NCI-H1436 (cell line): ENCODE measurements at places on chromosomes 4 and X.

GRCh38 chr4:78369679-78370078 is 181.9 kb upstream of the ANXA3 start:
- no peak for DNase-seq

- no peak for DNase-seq
Measured at GRCh38 chr4:11470438-11471045, 41.8 kb upstream of the HS3ST1 start.

DNA sequence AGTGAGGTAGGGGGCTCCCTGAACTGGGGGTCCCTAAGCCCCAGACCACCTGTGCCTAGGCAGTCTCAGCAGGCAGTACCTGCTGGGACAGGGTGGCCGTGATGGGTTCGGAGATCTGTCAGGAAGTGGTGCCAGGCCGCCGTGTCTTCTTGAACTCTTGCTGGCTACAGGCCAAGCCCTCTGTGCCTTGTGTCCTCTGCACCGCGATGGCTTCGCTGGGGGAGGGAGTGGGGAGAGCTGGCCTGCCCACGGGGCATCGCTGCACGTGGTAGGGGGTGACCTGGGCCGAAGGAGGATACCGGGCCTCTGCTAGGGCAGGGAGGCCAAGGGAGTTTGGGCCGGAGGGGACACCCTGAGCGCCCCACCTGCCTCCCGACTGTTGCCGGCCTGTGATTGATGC is 96.7 kb upstream of the NKX1-1 start:
- no peak for DNase-seq

- no peak for DNase-seq
Measured at GRCh38 chr4:75848891-75849290, 53.4 kb downstream of the PPEF2 start.

DNA sequence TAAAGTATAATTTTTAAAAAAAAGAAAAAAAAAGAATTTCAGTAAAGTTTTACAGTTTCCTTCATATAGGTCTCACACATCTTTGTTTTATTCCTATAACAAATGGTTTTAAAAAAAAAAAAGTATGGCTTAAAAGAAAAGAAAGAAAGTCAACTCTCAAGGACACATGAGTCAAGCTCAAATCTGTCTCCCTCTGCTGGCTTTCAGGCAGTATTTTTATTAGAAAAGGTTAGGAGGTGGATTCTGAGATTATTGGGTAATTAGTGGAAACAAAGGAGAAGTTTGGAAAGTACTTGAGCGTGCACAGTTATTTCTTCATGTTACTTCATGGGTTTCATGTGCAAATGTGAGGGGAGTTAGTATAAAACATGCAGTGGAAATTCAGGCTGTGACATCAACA is 36.6 kb upstream of the BTC start:
- no peak for DNase-seq

DNA sequence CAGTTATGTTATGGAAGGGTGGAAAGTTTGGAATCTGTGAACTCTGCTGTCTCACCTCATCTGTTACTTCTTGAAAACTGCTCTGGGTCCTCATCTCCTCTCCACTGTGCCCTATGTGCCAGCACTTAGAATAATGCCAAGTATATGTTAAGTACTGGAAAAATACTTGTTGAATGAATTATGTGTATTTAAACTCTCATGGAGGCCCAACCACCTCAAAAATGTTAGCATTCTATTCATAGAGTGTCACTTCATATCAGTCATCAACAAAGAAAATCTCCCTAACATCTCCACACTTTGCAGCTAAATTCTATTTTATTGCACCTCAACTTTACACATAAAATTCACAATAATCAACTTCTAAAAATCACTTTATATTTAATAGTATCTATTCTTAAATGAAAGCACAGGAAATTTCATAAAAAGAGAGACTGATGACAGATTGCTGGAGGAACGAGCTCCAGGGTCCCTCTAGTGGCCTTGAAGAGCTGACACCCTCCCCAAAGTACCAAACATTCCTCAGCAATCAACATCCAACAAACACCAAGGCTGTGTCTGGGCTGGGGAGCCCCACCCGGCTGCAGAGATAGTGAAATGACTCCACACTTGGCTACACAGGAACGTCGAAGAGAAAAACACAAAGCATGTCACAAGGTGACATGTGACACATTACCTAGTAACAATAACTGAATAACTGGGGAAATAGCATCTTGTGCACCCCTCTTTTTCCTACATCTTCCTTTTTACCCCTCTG is 45.8 kb downstream of the SLC39A8 start:
- DNase-seq, result no peak

GRCh38 chr4:102640669-102641068 is 120.1 kb downstream of the MANBA start:
- no peak for DNase-seq

GRCh38 chrX:129659141-129659540 is 4.4 kb upstream of the APLN start:
- DNase-seq, result no peak

- DNase-seq, result no peak
Measured at GRCh38 chrX:120428309-120428708, 40.8 kb downstream of the LAMP2 start.

DNA sequence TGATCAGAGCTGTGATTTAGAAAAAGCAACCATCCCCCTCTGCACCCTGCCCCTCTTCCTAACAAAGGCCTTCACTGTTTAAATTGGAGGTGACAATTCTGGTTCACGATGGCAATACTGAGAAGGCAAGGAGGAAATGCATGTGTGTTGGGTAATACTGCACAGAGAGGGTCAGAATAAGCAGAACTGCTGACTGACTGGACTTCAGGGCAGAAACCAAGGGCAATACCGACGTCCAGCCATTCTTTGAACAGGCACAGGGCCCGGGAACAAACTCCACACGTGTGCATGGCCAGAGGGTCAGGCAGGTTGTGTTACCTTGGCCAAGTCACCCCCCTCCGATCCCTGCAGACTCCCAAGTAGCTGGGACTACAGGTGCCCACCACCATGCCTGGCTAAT is 6.0 kb downstream of the ACSL1 start:
- no peak for DNase-seq

GRCh38 chr4:61397174-61397573 is 197.0 kb downstream of the ADGRL3 start:
- no peak for DNase-seq

GRCh38 chrX:153601511-153602110 is 2.7 kb upstream of the CCNQ start:
- DNase-seq, result no peak

DNA sequence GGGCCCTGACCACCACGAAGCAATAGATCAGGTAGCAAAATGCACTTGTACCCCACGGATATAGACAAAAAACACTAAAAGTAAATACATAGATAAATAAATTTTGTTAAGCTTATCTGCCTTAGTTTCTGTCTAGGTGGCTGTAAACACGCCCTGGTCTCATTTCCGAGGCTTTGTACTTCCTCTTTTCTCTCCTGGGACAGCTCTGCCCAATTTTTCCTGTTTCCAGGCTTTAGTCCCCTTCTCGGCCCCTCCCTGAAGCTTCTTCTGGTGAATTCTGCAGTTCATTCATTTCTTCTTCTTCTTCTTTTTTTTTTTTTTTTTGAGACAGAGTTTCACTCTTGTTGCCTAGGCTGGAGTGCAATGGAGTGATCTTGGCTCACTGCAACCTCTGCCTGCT is 73.4 kb upstream of the STOX2 start:
- no peak for DNase-seq

GRCh38 chrX:1411326-1411725 is 19.4 kb upstream of the SLC25A6 start:
- DNase-seq, result no peak

DNA sequence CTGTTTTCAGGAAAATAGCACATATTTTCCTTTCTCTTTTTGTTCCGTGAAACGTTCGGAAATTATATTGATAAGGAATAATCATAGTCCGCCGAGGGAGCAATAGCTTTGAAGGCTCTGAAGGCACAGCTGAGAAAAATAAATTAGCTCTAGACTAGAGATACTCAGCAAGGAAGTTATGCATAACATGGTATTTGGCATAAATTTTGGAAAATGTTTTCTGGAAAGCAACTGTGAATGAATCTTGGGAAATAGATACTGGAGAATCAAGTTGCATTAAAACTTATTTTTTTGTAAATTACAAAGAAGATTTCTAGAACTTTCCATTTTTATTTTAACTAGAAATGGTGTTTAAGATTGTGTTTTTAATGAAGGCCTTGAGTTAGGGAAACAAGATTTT is 92.4 kb downstream of the HPRT1 start:
- no peak for DNase-seq

DNA sequence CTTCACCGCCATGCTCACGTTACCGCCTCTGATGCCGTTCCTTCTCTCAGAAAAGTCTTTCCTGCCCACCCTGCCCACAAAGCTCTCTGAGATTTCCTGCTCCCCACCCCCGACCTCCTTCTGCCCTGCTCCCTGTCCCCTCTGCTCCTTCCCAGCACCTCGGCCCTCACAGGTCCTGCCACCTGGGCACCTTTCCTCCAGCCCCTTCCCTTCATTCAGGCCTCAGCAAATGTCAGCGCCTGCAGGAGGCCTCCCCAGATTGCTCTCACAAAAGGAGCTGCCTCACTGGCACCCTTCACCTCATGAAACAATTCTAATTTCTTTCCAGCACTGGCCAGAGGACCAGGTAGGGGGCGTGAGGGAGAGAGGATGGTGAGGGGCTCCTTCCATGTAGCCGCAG is 33.6 kb upstream of the MXD4 start:
- DNase-seq, result no peak

DNA sequence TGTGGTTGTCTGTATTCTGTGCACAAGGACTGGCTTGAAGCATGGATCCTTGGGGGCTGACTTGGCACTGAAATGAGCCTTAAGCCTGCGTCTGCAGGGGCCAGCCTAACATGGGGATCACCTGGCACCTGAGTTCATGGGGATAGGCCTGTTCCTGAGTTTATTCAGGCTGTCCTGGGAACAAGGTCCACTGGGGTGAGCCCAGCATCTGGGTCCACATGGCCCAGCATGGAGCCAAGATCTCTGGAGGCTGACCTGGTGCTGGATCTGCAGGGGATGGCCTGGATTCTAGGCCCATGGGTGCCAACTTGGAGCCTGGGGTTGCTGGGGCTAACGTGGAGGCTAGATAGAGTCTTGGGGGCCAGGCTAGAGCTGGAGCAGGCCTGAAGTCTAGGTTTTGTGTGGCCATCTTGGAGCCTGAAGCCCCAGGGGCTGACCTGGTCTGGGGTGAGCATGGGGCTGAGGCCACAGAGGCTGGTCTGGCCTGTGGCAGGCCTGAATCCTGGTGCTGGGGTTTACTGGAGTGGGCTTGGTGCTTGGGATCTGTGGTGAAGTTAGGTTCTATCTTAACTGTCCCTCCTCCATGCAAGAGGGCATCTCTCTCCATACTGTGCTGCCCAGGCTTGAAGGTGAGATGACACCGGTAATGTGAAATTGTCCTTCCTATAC is 652 bp upstream of the KLKB1 start:
- no peak for DNase-seq

DNA sequence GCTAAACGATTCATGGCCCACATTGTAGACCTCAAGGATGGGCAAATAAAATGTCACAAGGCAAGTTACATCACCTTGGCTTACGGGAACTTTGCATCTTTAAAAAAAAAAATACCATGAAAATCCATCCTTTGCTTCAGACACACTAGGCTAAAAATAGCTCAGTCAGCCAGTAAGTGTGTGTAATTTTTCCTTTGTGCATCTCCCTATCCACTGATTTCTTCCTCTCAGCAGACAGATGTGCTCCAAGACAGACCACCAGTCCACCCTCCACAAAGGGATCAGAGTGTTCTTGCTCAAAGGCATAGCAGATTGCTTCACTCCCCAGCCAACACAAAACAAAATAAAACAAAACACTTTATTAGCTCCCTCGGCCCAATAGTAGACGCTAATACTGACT is 14.6 kb downstream of the LDB2 start:
- no peak for DNase-seq

- DNase-seq, result no peak
Measured at GRCh38 chr4:41930139-41930831, 4.9 kb upstream of the TMEM33 start.

- DNase-seq, result no peak
Measured at GRCh38 chrX:109537324-109537665, 651 bp downstream of the NXT2 start.

- no peak for DNase-seq
Measured at GRCh38 chrX:106959901-106960300, 39.7 kb downstream of the CLDN2 start.

DNA sequence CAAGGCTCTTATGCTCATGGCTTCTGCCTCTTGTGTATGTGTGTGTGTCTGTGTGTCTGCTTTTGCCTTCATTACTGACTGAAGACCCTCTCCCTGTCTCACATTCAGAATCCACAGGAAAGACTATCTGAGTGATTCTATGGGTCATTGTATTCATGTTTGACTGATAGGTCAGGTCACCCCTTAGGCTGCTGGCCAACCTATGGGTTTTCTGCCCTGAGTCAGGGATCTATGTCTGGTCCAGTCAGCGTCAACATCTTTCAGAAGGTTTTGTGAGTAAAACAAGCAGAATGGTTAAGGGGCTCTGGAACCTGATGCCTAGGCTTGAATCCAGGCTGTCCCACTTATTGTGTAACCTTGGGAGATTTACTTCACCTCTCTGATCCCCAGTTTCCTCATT is 30.5 kb downstream of the NHSL2 start:
- DNase-seq, result no peak

DNA sequence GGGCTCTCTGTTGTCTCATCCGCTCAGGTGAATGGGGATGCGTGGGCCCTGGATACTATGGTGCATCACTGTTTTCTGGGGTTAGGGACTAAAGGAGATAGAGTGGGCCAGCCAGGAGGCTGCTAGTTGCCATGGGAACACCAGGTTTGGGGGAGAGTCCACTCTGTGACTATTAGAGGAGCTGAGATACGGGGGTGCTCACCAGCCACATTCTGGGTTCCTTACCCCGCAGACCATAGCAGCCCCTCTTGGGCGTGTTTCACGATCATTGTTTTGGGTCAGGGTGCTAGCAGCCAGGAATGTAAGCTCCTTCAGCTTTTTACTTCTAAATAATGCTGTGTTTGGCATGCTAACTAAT is 4.6 kb downstream of the EFNB1 start:
- DNase-seq, result no peak

- no peak for DNase-seq
Measured at GRCh38 chr4:88002786-88003185, 4.6 kb upstream of the PKD2 start.

DNA sequence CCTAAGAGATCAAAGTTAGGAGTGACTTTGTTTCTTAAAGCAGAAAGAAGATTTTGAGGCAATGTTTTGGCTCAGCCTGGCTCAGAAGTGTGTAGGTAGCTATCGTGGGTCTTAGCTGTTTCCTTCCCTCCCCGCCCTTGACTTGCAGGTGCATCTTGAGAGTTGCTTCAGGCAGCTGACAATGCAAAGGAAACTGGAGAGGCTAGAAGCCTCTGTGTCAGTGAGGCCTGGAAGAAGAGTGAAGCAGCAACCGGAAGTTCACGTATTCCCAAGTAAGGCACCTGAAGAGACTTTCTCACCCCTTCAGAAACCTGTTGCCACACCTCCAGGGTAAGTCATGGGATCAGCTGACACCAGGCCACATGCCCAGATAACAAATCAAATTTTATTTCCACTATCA is 10.6 kb upstream of the XKRX start:
- no peak for DNase-seq

- DNase-seq, result no peak
Measured at GRCh38 chr4:165208221-165208652, 876 bp downstream of the KLHL2 start.
